ENCODE measurements at places on chromosomes 7 and 10.

- ATAC-seq = no peak
Observed at GRCh38 chr7:46383605-46384004, 462.5 kb upstream of the IGFBP3 start.

GRCh38 chr10:119166118-119166500 lies 595 bp upstream of the SFXN4 start:
- ATAC-seq = no peak

DNA sequence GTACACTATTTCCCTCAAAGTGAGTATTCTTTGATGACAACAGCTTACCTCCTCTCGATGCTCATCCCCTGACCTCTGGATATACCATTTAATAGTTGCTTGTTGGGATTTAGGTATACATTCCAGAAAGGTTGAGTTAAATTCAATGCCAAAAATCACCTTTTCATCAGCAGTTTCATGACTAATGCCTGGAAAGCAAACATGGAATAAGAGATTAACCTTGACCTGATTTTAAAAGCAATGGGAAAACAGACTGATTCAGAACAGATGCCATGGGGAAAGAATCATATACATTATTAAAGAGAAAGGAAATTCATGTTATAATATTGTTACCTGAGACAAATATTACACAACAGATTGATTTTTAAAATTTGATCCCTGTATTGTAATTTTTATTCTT lies 180.1 kb downstream of the SEMA3D start:
- no peak for ATAC-seq

DNA sequence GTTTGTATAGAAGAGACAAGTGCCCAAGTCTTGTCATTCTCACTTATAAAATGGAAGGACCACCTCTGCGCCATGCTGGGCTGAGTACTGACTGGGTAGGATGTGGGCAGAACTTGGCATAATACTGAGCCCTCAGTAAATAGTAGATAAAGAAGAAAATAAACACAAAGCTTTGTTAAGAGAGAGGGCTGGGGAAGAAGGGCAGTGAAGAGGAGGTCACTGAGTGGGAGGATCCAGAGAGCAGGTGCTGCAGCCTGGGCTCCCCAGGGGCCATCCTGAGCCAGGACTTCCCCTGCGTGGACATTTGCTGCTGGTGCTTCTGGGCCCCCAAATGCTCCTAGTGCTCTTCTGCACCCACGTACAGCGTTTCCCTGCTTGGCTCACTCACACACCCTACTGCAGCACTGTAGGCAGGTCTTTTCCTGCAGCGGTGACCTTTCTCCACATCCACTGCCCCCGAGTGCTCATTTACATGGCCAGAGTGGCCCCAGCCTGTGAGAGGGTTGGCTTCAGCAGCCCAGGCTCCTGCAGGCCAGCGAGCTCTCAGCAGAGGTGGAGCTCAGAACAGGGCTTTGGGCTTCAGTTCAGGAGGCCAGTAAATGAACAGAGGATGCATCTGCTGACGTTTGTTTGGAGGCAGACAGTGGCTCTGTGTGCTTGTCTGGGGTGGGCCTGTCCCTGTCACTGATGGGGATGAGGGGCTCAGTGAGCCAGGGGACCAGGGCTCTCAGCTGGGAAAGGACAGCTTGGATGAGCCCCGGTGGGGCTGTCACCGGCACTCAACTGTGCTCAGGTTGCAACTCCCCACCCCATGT lies 164.6 kb downstream of the ADARB2 start:
- ATAC-seq = no peak

- ATAC-seq = no peak
Observed at GRCh38 chr10:116431598-116431997, 4.0 kb downstream of the PNLIPRP3 start.

DNA sequence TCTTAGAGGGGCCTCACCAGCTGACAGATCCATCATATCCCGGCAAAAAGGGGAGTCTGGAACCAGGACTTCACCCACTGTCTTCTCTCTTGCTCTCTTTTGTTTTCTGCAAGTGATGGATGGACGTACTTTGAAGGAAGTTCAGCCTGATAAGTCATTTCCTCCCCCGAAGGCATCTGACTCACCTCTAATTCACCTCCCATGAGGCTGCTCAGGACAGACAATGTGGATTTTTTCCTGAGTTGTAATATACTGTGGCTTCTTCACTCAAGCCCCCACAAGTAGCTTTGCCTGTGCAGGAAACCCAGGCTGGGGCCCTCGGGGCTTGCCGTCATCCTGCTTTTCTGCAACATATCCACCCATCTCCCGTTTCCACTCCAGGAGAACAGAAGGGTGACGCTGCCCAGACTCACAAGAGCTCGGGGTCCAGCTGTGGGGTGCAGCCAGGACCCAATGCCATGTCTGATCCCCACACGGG lies 70.4 kb downstream of the ASB13 start:
- no peak for ATAC-seq

GRCh38 chr10:132322586-132323048 lies 9.4 kb upstream of the LRRC27 start:
- ATAC-seq = no peak

- no peak for ATAC-seq
Observed at GRCh38 chr7:979886-980571, 3.0 kb upstream of the CYP2W1 start.

GRCh38 chr10:12945690-12946359 lies 55.7 kb downstream of the CCDC3 start:
- ATAC-seq = no peak

- ATAC-seq = no peak
Observed at GRCh38 chr10:129107525-129107924, 359.5 kb upstream of the MGMT start.
